ENCODE measurements at places on chromosomes 11 and 22. TPM values are rescaled to one million over a fixed set of nuclear protein-coding genes. Genes with fewer than 3 reads are reported as not detected.

DNA sequence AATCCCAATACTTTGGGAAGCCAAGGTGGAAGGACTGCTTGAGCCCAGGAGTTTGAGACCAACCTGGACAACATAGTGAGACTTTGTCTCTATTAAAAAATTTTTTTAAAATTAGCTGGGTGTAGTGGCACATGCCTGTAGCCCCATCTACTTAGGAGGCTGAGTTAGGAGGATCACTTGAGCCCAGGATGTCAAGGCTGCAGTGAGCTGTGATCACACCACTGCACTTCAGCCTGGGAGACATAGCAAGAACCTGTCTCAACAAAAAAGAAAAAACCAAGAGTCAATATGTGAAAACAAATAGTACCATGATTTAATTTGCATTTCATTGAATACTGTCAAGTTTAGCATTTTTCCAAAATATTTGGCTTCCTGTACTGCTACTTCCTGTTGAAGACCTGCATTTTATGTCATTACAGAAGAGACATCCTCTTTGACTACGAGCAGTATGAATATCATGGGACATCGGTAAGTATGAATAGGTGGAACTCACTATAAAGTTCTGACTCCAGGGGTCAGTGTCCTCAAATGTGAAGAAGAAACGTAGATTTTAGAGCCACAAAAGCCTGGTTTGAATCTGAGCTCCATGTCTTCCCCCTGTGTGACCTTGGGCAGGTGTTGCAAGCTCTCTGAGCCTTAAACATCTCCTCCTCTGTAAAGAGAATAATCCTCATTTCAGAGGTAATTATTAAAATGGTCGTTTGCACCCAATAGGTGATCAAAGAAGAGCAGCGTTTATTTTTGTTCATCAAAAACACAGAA is 16.0 kb downstream of the CDC45 start:
- H3K27ac ChIP-seq = no peak overlapping the region
- H3K36me3 ChIP-seq = peaks cover 35% of the 10 kb centered on the region
- no peak for DNase-seq
- H3K27me3 ChIP-seq = no peaks in the 10 kb centered on the region
- no peak overlapping the region for H3K4me3 ChIP-seq

Gene PANX1
- total RNA-seq = 19.4 TPM

DNA sequence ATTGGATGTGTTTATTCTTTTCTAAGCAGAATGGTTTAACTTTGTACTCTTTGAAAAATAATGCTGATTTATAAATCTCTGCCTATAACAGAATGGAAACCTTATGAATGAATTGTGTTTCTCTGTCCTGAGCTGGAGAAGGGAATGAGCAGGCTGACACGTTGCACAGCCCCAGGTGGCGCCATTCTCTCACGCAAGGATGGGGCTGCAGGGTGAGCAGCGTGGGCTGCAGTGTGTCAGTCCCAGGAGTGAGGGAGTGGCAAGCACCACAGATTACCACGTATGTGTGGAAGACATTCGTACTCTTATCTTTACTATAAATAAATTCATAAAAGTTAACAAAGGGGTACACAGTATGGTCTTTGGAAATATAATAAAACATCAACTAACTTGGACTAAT is 33.4 kb downstream of the FDX1 start:
- no peaks in the 10 kb centered on the region for H3K27me3 ChIP-seq
- DNase-seq = peak; percentile 85
- H3K27ac ChIP-seq = no peak overlapping the region
- H3K4me3 ChIP-seq = no peak overlapping the region
- peaks cover 27% of the 10 kb centered on the region for H3K36me3 ChIP-seq
- H3K4me1 ChIP-seq = peaks cover 3% of the 10 kb centered on the region

GRCh38 chr22:37270928-37271650 is 11.2 kb upstream of the CYTH4 start:
- H3K36me3 ChIP-seq = no peaks in the 10 kb centered on the region
- DNase-seq = peak; percentile 38
- H3K4me1 ChIP-seq = no peaks in the 10 kb centered on the region
- no peak overlapping the region for H3K4me3 ChIP-seq

GRCh38 chr11:120112174-120112796 is 25.6 kb downstream of the TRIM29 start:
- H3K4me3 ChIP-seq = no peak overlapping the region
- H3K27ac ChIP-seq = no peak overlapping the region
- no peaks in the 10 kb centered on the region for H3K36me3 ChIP-seq
- DNase-seq = peak; percentile 70
- peaks cover 11% of the 10 kb centered on the region for H3K4me1 ChIP-seq
- peaks cover 59% of the 10 kb centered on the region for H3K27me3 ChIP-seq

GRCh38 chr22:44964722-44965078 is 45.1 kb downstream of the PHF21B start:
- H3K27ac ChIP-seq = no peak overlapping the region
- no peaks in the 10 kb centered on the region for H3K4me1 ChIP-seq
- no peak overlapping the region for H3K4me3 ChIP-seq
- H3K27me3 ChIP-seq = no peaks in the 10 kb centered on the region
- H3K36me3 ChIP-seq = peaks cover 36% of the 10 kb centered on the region

Gene TTC36
- 0.61 TPM for total RNA-seq

- no peak for DNase-seq
- no peak overlapping the region for H3K27ac ChIP-seq
- H3K4me3 ChIP-seq = no peak overlapping the region
- no peaks in the 10 kb centered on the region for H3K36me3 ChIP-seq
- H3K4me1 ChIP-seq = no peaks in the 10 kb centered on the region
- H3K27me3 ChIP-seq = no peaks in the 10 kb centered on the region
Observed at GRCh38 chr11:101180481-101180880, 50.9 kb upstream of the PGR start.

- no peak overlapping the region for H3K4me3 ChIP-seq
- no peaks in the 10 kb centered on the region for H3K36me3 ChIP-seq
- peaks cover 6% of the 10 kb centered on the region for H3K4me1 ChIP-seq
- no peak for DNase-seq
Observed at GRCh38 chr11:125117429-125117828, 6.0 kb upstream of the TMEM218 start.

DNA sequence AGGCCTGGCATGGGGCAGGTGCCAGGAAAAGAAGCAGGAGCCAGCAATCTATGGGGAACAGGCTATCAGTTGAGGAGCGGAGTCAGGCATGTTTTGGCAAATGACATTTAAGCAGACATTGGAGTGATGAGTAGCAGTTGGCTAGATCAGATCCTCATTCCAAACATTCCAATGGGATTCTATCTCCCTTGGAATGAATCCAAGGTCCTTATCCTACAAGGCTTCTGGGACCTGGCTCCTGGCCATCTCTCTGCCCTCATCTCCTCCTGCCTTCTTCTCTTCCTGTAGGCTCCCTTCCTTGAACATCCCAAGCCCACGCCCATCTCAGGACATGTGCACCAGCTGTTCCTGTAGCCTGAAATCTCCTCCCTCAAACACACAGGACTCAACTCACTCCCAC is 1074.5 kb downstream of the TBC1D22A start:
- H3K27ac ChIP-seq = no peak overlapping the region
- H3K4me3 ChIP-seq = peak overlapping the region; percentile 34
- no peaks in the 10 kb centered on the region for H3K36me3 ChIP-seq
- no peaks in the 10 kb centered on the region for H3K27me3 ChIP-seq

DNA sequence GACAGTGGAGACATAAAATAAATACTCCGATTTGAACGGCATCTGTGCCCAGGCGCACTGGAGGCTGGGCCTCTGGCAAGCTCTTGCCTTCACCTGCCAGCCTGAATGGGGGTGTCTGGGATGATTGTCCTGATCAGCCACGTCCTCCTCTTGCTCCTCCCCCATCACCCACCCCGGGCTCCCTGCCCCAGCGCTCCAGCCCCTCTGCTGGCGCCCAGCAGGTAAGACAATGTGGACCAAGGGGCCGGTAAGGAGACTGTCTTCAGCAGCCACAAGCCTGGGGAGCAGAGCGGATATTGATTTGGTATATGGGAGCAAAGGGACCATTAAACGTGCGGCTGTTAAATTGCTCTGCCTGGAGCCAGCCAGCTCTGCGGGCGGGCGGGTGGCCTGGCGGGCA is 24.9 kb downstream of the WNT11 start:
- DNase-seq = no peak
- H3K36me3 ChIP-seq = no peaks in the 10 kb centered on the region
- H3K27me3 ChIP-seq = no peaks in the 10 kb centered on the region
- no peaks in the 10 kb centered on the region for H3K4me1 ChIP-seq
- H3K4me3 ChIP-seq = no peak overlapping the region

DNA sequence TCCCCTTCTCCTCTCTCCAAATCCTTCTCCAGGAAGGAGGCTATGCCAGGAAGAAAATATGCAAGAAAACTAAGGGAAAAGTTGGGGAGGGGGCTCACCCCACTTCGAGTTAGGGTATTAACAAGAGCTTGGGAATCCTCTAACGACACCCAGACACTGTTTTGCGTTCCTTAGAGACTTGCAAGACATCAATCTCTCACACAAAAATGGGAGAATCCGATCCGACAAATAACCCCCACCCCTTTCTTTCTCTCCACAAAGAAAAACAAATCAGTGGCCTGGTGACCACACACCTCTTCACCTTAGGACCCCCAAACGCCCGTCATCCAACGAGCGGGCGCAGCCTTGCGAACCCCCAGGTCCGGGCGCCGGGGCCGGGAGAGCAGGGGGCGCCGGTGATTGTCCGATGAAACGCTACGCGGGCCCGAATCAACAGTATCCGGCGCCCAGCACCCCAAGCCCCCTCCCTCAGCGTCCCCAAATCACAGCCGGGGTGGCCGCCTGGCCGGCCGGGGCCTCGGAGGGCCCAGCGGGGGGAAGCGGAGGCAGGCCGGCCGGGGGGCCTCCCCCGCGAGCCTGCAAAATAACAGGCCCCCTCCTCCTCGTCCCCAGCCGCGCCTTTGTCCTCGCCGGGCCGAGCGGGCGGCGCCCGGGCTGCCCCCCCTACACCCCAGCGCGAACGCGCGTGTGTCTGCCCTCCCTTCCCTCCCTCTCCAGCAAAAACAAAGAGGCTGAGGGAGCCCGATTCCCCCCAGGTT is 690 bp downstream of the CSNK1E start:
- peaks cover 22% of the 10 kb centered on the region for H3K4me1 ChIP-seq
- no peaks in the 10 kb centered on the region for H3K27me3 ChIP-seq

DNA sequence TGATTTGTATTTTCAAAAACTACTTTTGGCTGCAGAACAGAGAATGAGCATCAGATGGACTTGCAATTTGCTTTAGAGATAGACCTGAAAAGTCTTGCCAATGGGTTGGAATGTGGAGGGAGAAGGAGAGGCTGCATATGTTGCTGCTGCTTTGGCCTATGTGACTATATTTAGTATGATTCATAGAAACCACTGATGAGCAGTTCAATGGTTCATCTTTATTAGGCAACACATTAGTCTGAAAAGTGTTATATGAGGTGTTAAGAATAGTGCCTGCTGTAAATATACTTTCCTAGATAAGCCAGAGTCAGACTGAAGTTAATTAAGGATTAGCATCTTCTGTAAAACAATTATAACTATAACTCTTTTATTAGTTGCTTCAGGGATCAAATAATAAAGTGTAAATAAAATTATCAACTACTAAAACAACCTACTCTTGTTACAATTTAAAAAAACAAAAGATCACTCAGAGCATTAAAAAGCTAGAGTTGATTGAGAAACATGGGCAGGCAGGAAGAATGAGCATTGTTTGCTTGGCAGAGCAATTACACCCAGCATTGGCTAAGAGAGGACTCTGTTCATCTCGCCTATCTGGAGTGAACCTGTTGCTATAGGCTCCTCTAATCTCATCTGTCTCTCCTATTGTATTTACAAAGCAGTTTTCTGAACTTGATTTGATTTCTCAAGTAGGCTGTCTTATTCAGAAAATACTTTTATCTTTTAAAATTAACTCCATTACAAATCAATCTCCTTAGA is 36.3 kb downstream of the HORMAD2 start:
- no peaks in the 10 kb centered on the region for H3K4me1 ChIP-seq
- DNase-seq = no peak
- H3K4me3 ChIP-seq = no peak overlapping the region
- peaks cover 16% of the 10 kb centered on the region for H3K27me3 ChIP-seq

Gene RAC2
- 5.9 TPM for total RNA-seq

DNA sequence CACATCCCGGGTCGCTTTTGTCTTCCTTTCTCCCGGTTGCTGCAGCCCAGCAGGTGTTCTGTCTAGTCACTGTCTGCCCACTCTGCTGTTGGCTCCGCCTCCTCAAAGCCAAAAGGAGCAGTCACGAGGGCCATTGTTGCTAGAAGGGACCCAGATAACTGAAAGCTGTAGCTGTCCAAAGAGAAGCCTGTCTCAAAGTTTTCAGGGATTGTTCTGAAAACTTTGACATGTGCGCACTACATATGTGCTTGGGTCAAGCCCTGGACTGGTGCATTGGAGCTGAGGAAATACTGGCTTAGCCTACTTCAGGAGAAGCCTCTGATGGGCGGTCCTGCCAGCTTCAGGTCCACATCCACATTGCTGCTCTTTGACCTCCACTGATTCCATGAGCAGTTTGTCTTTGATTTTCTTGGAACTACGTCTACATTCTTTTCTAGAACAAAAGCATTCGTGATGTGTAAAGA is 8.8 kb upstream of the OR2AT4 start:
- H3K4me3 ChIP-seq = no peak overlapping the region
- no peaks in the 10 kb centered on the region for H3K4me1 ChIP-seq
- peak overlapping the region; percentile 10 for H3K27ac ChIP-seq
- peak; percentile 90 for DNase-seq

DNA sequence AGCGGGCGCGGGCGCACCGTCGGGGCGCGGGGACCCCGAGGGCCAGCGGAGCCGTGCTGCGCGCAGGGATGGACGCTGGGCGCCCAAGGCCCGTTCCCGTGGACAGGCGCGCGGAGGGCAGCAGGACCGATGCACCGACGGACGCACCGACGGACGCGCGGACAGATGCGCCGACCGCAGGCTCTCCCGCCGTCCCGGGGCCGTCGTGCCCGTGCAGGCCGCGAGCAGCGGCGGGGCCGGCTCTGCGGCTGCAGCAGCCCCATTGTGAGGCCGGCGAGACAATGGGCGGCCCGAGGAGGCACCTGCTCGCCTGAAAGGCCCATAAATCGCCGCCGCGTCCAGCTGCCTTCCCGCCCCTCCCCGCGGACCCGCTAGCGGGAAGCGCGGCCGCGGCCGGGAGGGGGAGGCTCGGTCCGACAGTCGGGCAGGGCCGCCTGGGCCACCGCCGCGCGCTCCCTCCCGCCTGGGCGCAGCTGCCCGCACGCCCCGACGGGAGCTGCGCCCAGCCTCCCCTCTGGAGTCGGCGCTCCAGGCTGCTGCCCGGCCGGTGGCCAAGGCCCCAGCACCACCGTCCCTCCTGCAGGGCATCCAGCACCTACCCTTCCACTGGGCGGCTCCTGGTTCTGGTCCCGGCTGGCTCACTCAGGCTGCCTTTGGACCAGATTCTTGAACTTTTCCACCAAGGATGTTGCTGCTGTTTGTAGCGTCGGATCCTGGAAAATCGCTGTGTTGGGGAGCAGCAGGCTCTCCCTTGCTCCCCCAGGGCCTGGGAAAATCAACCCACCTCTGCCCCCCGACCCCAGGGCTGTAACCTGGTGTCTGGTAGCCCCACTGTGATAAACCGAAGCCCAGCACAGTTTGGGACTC is 15.8 kb downstream of the CDKN1C start:
- no peak for DNase-seq
- no peak overlapping the region for H3K4me3 ChIP-seq

DNA sequence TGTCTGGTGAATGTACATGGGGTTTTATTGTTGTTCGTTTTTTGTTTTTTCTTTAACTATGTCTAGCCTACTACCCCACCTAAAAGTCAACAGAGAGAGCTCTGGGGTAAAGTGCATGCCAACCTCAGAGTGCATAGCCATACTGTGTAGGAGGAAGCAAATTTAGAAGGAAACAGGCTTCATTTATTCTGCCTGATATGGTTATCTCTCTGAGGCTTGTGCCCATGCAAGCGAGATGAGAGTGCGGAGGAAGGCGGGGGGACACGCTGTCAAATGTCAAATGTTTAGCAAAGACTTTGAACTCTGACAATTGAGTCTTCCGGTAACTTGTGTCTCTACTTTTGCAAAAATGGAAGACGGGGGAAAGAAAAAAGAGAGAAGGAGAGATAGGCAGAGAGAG is 295.5 kb downstream of the ETS1 start:
- no peak overlapping the region for H3K4me3 ChIP-seq
- H3K27me3 ChIP-seq = no peaks in the 10 kb centered on the region
- no peak for DNase-seq
